ENCODE measurements at places on chromosomes 16 and 17.

- H3K27me3 ChIP-seq = peaks cover 1% of the 10 kb centered on the region
- H3K27ac ChIP-seq = no peak overlapping the region
- H3K36me3 ChIP-seq = no peaks in the 10 kb centered on the region
- DNase-seq = peak; percentile 77
- no peak overlapping the region for H3K4me3 ChIP-seq
- no peaks in the 10 kb centered on the region for H3K4me1 ChIP-seq
Measured at GRCh38 chr16:55035029-55035428, 104.4 kb downstream of the IRX5 start.

DNA sequence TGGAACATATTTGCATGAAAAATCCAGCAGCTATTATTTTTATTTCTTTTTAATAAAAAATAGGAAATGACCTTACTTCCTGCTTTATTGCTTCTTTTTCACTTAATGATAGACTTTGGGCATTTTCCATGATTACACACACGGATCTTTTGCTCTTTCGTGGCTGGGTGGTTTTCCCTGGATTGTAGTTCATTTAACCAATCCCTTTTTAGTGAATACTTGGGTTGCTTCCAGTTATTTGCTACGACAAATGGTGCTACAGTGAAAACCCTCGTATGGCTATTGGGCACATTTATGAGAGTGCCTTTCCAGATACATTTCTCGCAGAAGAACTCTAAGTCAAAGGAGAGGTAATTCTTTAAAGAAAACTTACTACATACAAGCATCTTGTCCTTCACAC, 38.6 kb downstream of the FOXL1 start:
- peaks cover 2% of the 10 kb centered on the region for H3K27me3 ChIP-seq
- H3K4me1 ChIP-seq = no peaks in the 10 kb centered on the region
- no peak overlapping the region for H3K4me3 ChIP-seq

DNA sequence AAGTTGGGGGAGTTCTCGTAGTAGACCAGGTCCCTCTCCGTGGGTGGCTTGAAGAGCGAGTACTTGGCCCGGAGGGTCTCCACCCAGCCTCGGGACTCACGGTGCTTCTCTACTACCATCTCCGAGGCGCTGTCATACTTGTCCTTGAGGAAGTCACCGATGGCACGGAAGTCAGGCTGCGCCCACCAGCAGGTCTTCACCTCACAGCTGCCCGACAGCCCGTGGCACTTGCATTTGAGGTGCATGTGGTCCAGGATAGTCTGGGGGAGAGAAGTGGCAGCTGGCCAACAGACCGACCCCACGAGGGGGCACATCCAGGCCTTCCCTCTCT, 50.0 kb downstream of the WNT3 start:
- H3K4me1 ChIP-seq = no peaks in the 10 kb centered on the region
- no peak for DNase-seq
- no peaks in the 10 kb centered on the region for H3K36me3 ChIP-seq
- H3K27ac ChIP-seq = no peak overlapping the region
- H3K4me3 ChIP-seq = no peak overlapping the region
- H3K27me3 ChIP-seq = peaks cover 4% of the 10 kb centered on the region

- H3K4me3 ChIP-seq = no peak overlapping the region
- peaks cover 14% of the 10 kb centered on the region for H3K36me3 ChIP-seq
- no peak overlapping the region for H3K27ac ChIP-seq
Measured at GRCh38 chr16:80007231-80007630, 406.7 kb upstream of the MAF start.

DNA sequence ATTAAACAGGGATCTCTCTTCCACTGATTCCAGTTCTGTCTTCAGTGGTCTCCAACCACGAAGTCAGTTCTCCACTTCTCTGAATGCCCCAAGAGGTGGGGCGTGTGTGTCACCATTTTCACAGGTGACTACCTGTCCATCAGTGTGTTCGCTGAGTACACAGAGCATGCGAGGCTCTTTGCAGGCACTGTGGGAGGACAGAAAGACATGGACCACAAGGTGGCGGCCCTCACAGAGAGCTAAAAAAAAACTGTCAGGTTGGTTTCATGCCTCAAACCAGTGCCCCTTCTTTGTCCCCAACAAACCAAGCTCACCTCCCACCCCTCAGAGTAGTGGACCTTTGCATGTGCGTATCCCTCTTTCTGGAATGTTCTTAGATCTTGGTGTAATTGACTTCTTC, 13.8 kb downstream of the EMP2 start:
- peaks cover 2% of the 10 kb centered on the region for H3K27me3 ChIP-seq
- H3K4me1 ChIP-seq = no peaks in the 10 kb centered on the region
- no peak for DNase-seq
